ENCODE measurements at places on chromosomes 7 and 10. TPM values are rescaled to one million over a fixed set of nuclear protein-coding genes. Genes with fewer than 3 reads are reported as not detected.

The OR6B1 gene
- total RNA-seq: not detected

GRCh38 chr7:1234881-1235500 lies 2.3 kb downstream of the UNCX start:
- DNase-seq: no peak

DNA sequence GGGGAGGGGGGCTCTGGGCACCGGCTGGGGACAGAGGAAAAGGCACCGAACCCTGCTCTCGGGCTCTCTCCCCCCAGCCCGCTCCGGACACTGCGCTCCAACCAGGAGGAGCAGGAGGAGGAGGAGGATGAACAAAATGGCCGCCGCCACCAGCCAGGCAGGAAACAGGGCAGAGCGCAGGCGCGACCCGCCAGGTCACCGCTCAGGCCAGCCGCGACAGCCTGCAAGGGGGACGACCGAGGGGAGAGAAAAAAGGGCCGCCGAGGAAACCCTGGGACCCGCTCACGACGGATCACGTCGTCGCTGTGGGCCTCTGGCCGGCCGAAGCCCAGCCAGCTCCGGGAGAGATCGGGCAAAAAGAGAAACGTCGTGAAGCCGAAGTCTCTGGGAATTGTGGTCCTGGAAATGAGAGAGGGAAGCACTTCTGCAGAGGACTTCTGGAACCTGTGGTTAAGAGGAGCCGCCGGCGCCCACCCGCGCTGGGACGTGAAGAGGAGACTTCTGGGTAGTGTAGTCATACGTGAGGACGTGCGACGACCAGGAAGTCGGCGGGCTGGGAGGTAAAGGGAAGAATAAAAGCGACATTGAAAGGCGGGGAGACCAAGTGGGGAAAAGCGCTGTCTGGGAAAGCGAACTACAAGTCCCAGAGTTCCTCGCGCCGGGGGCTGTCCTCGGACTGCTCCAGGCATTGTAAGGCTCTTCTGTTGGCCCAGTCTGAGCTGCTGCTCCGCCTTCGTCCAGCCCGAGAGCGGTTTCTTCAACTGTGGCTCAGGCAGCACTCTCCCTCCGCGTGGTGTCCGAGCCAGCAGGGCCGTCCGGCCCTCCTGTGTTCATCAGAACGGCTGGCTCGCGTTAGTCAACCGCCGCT lies at the start of gene TIAL1:
TSS of gene TIAL1 (minus strand) at position 428 of the 868 bp plus-strand sequence. CDS start 499 bp downstream, outside the sequence.
- peak; percentile 99 for DNase-seq

The VAX1 gene
- total RNA-seq: not detected

DNA sequence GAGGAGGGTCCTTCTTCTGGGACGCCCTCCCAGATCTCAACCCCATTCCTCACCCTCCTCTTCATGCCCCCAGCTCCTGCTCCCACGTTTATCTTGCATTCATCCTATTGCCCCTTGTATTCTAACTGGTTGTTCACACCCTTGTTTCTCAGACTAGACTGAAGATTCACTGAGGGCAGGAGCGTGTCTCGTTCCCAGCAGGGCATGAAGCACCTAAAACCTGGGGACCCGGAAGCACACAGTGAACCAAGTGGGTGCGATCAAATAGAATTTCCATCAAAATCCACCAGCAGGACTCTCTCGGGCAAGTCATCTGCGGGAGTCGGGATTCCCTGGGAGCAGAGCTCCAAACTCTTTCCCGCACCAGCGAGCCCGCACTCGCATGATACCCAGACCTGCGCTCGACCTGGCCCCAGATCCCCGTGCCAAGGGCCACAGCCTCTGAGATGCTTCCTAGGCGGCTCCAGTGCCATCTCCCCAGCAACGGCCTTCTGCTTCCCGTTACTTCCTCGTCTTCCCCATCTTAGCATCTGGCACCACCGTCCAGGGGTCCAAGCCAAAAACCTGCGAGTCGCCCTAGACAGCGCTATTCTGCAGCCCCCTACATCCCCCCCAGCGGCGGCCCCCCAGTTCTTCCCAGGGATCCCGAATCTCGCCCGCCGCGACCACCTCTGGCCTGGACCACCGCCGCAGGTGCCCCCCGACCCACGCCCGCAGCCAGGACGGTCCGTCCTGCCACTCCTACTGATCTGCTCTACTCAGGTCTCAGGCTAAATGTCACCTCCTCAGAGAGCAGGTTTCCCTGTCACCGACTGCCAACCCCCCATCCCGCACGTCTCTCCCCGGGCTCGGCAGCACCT lies 6.1 kb upstream of the GBX1 start:
- no peak for DNase-seq

GRCh38 chr10:60781661-60782060 lies 3.4 kb downstream of the CDK1 start:
- no peak for DNase-seq

GRCh38 chr10:103083266-103083976 lies 109.7 kb downstream of the NT5C2 start:
- no peak for DNase-seq

DNA sequence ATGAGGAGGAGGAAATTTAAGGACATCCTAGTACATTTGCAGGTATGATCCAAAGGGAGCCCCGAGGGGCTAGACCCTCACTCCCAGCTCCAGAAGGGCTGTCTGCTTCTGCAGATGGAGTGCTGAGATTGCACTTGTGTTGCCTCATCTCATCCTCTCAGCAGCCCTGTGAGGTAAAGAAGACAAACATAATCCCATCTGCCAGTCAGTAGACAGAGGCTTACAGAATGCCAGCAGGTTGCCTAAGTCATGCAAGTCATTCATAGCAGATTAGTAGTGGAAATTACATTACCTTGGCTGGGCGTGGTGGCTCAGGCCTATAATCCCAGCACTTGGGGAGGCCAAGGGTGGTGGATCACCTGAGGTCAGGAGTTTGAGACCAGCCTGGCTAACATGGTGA lies 45.4 kb downstream of the BLVRA start:
- DNase-seq: no peak

- DNase-seq: no peak
These were observed 12.2 kb downstream of the TRPV6 start for GRCh38 chr7:142873281-142873784.

Measured in left cardiac atrium (tissue), 4 donors.